A549 (cell line): ENCODE measurements at places on chromosomes 5 and 9. TPM values are rescaled to one million over a fixed set of nuclear protein-coding genes. Genes with fewer than 3 reads are reported as not detected.

The RETREG1 gene
- 1.7 to 2.1 TPM (median 2.0 TPM) in 3 replicates for polyA plus RNA-seq

The PCDHGA12 gene
- 0.03 TPM in 1 of 3 replicates, not detected in the others for polyA plus RNA-seq

The FBP1 gene
- polyA plus RNA-seq: 0.07 TPM in 1 of 3 replicates, not detected in the others

The BTF3 gene
- 1,119 to 1,187 TPM (median 1,159 TPM) in 3 replicates for polyA plus RNA-seq

The FBP2 gene
- polyA plus RNA-seq: not detected in 3 replicates

The LURAP1L gene
- polyA plus RNA-seq: 15.6 to 24.4 TPM (median 23.9 TPM) in 3 replicates

The MYORG gene
- 3.3 to 4.2 TPM (median 4.1 TPM) in 3 replicates for polyA plus RNA-seq

The IRX4 gene
- polyA plus RNA-seq: 0.05 to 0.06 TPM in 2 of 3 replicates, not detected in the other

The OBP2B gene
- not detected in 3 replicates for polyA plus RNA-seq

The SUSD1 gene
- 14.1 to 17.9 TPM (median 15.7 TPM) in 3 replicates for polyA plus RNA-seq

The UNC13B gene
- 9.9 to 11.0 TPM (median 11.0 TPM) in 3 replicates for polyA plus RNA-seq

The SLIT3 gene
- polyA plus RNA-seq: 18.3 to 22.9 TPM (median 21.2 TPM) in 3 replicates

The IFNA13 gene
- polyA plus RNA-seq: not detected in 3 replicates

The FBXL7 gene
- 0.90 to 1.1 TPM (median 0.90 TPM) in 3 replicates for polyA plus RNA-seq

The PROB1 gene
- 0.47 to 0.67 TPM (median 0.48 TPM) in 3 replicates for polyA plus RNA-seq

The TERT gene
- polyA plus RNA-seq: 3.9 to 5.2 TPM (median 4.0 TPM) in 3 replicates

The MRPL50 gene
- 23.7 to 24.7 TPM (median 23.9 TPM) in 3 replicates for polyA plus RNA-seq

The CSF1R gene
- not detected in 3 replicates for polyA plus RNA-seq
